CD4-positive, alpha-beta T cell treated with Interleukin-6 at 100 ng/mL for 8 hours (primary cell): ENCODE measurements at places on chromosomes 4 and X.

DNA sequence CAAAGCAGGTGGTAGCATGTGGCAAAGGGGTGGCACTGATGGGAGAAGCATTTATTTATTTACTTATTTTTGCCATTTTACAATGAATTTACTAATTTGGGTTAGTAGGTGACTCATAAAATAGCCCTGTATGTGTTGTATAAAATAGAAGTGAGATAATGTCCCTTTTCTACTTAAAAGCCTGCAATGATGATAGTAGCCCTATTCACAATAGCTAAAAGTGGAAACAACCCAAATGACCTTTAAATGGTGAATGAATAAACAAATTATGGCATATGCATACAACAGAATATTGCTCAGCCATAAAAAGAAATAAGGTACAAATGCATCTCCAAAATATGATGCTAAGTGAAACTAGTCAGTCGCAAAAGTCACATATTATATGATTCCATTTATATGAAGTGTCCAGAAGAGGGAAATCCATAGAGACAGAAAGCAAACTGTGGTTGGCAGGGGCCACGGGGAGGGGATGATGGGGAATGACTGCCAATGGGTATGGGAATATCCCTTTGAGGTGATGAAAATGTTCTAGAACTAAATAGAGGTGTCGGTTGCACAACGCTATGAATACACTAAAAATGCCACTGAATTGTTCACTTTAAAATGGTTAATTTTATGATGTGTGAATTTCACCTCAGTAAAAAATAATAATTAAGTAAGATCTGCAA is 35.8 kb upstream of the FAM9C start:
- DNase-seq, result no peak

GRCh38 chr4:175935016-175935661 is 123.1 kb upstream of the GPM6A start:
- DNase-seq, result no peak

- DNase-seq, result no peak
Observed at GRCh38 chr4:6439120-6439762, 33.2 kb downstream of the PPP2R2C start.

DNA sequence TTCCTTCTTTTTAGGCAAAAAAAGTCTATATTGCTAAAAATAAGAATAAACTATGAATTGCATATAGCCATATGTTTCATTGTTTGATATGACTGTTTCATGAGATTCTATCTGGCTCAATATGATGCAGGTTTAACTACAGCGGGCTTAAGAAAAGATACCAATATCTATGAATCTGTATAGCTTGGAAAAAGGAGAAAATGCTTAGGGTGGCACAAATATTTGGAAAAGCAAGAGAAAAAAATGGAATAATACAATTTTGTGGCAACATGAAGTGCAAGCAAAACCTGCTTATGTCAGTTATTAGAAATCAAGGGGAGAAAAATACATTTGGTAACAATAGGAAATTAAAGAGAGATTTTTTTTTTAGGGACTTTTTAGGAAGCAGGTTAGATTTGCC is 48.3 kb upstream of the NFKB1 start:
- no peak for DNase-seq

- no peak for DNase-seq
Observed at GRCh38 chrX:76407795-76408194, 19.7 kb upstream of the MAGEE1 start.

DNA sequence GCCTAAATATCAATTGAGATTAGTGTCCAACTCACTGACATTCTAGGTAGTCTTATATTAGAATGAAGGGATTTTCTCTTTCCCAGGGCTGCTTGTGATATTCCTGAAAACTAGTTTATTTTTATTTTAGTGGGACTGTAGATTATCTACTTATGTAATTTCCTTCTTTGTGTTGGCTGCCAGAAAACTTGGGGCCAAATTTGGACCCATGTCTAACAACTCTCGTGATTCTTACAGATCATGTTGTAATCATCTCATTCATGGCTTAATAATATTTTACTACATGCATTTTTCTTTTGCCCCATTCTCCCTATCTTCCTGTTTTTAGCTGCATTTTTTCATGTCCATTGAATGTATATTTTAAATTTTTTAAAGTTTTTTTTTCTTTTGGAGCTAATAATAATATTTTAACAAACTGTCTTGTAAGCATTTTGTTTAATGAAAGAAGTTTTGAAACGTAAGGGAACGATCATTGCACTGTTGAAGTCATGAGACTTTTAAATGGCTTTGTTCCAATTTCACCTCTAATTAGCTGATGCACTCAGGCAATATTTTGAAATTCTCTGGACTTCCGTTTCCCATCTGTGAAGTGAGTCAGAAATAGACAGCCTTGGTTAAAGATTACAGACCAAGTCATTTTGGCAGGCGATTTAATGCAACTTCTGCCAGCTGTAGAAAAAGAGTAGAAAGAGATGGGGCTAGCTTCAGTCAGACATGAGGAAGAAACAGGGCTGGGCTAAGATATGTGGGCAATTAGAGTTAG is 14.3 kb upstream of the TDO2 start:
- DNase-seq, result no peak

DNA sequence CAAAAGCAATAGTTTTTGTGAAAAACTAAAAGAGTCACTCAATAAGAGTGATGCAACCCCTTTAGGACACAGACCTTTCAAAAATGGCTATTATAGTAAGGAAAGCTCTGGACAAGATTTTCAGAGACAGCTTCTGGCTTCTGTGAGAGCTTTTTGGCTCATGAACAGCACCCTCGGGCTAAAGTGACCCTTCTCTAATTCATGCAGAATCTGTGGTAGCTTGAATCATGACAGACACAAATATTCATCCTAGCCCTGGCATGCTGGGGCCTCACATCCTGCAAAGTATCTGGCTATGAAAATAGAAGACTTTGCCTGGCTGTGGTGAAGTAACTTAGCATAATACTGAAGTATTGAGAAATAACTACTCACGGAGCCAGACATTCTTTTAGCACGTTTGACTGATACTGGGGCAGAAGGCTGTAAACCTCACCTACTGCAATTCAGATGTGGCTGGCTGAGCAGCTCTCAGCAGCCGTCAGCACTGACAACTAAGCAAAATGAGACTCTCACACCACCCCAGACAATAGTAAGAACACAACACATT is 327.3 kb downstream of the MAPK10 start:
- DNase-seq, result no peak

DNA sequence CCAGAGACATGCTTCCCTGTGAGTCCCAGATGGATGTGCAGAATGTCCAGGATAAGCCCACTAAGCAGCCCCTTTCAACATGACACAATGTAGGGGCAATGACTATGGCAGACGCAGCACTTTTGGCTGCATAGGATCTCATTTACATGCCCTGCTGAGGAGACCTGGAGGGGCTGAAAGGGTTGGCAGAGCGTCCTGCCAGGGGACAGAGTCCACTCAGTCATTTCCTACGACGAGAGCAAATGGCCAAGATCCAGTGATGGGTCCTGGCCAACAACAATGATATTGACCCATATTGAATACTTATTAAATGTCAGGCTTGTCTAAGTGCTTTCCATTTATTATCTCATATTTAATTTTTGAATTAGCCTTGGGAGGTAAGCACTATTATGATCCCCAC is 41.4 kb downstream of the LGI2 start:
- no peak for DNase-seq

DNA sequence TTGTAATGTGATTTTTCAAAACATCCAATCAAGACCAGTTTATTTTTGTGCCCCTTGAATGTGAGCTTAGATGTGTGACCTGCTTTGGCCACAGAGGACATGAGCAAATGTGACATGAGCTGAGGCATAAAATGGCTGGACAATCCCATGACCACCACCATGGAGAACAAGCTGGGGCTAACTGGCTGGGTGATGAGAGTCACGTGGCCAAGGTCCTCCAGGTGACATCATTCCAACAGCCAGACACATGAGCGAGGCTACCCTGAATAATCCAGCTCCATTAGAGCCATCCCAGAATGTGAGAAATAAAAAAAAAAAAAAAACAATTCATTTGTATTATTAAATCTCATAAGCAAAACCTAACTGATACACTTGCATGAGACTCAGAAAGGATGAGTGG is 90.4 kb upstream of the LDB2 start:
- DNase-seq, result no peak

GRCh38 chr4:10347815-10348214 is 109.4 kb downstream of the ZNF518B start:
- DNase-seq, result no peak

- DNase-seq, result no peak
Observed at GRCh38 chr4:45229206-45229605, 502.9 kb upstream of the GNPDA2 start.

- DNase-seq, result no peak
Observed at GRCh38 chr4:140641789-140642439, 73.2 kb upstream of the UCP1 start.

DNA sequence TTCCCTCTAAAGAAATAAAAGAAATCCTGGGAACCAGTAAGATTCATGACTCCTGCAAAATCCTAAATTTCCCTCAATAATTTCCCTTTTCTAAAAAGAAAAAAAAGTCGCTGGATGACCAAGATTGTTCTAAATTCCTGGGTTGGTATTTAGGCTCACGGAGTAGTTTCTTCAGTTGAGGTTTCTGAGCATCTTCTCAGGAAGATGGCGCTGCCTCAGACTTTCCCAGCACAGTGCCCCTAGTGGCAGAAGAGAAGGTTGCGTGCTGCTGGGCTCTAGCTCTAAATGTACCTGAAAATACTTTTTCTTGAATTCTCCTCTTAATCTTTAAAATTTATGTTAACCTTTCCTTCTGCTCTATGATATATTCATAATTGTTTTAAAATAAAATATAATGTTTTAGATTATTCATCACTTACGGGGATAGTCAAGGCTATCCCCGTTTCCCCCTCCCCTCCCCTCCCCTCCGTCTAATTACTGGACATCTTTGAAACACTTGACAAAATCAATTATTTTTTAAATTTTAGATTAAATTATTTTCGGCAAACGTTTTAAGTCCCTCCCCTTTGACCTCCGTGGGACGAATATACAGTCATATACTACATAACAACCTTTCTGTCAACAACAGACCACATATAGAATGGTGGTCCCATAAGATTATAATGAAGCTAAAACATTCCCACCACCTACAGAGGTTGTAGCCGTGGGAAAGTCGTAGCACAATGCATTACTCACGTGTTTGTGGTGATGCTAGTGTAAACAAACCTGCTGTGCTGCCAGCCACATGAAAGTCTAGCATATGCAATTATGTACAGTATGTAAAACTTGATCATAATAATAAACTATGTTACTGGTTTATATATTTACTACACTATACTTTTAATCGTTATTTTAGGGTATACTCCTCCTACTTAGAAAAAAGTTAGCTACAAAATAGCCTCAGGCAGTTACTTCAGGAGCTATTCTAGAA is 41.0 kb upstream of the GATB start:
- peak; percentile 33 for DNase-seq

GRCh38 chr4:99405433-99406115 is 29.6 kb downstream of the ADH7 start:
- DNase-seq, result peak; percentile 38

GRCh38 chrX:37332055-37332454 is 17.1 kb upstream of the PRRG1 start:
- no peak for DNase-seq

GRCh38 chrX:15841853-15842516 is 12.6 kb downstream of the AP1S2 start:
- no peak for DNase-seq

DNA sequence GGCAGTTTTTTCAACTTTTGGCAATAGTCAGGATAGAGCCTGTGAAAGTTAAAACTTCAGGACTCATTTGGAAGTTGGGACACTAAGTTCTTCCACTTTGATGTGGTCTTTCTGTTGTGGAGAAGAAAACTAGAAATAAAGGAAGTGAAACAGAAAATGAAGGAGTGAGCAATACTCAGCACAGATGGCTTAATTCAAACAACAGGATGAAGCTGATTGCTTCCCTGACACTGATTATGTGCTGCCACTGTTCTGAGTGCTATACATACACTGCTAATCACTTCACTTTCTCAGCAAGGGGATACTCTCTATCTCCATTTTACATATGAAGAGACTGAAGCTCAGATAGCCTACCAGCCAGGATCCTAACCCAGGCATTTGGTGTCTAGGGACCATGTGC is 235.1 kb upstream of the CPEB2 start:
- DNase-seq, result no peak

DNA sequence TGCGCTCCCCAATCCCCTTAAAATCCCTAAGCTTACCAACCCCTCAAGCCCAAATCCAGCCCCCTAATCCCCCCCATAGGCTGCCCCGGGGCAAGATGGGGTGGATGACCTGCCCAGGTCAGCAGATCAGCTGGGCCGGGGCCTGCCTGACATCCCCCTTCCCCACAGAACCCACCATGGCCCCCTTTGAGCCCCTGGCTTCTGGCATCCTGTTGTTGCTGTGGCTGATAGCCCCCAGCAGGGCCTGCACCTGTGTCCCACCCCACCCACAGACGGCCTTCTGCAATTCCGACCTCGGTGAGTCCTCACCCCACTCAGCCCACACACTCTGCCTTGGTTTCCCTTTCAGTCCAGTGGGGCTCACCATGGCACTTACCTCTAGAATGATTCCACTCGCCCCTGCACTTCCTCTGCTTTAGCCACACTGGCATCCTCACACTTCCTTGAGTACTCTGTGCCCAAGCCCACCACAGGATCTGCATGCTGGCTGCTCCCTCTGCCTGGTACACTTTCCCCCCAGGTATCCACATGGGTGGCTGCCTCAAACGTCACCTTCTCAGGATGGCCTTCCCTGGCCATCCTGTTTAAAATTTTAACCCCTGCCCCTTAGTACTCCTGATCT is 1.1 kb downstream of the TIMP1 start:
- DNase-seq, result no peak

- no peak for DNase-seq
Observed at GRCh38 chr4:72112514-72113156, 80.8 kb downstream of the NPFFR2 start.

GRCh38 chrX:103533511-103534216 is 14.4 kb upstream of the RAB40A start:
- peak; percentile 60 for DNase-seq

DNA sequence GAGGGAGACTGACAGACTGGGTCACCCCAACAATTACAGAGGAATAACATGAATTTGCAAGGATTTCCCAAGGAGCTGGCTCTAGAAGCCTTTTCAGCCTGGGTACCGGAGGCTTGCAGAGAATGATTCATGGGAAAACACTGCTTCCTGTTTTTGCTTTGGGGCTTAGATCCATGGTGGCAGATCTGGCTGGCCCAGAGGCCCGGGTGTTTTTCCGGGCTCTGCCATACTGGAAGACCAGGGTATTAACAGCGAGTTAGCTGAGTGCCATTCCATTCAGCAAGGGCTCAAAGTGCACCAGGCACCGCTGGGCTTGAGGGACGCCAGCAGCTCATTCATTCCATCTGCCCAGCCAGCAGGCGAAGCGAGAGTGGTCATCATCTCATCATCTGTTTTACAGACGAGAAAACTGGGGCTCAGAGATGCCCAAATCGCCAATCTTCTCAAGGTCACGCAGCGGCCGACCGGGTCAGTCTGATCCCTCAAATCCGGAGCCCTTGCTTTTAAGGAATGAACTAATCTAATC is 1.3 kb downstream of the WDR1 start:
- DNase-seq, result no peak
